ENCODE measurements at places on chromosomes 11 and 22. TPM values are rescaled to one million over a fixed set of nuclear protein-coding genes. Genes with fewer than 3 reads are reported as not detected.

AIFM3 gene
- total RNA-seq = 1.0 TPM

DNA sequence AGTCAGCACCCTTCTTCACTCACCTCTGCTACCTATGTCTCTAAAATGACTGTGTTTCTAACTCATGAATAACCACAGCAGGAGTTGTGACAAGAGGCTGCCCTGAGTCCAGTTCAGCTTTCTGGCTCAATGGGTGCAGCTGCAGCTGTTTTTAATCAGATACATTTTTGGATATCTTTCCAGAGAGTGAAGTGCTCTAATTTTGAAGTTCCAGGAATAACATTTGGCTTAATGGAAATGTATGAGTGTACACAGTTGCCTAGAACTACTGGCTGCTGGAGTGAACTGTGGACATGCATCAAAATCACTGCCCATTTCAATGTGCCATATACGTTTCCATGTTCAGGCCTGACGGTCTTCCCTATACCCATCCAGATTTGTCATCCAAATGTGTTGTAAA lies 769.5 kb upstream of the ANO3 start:
- no peak for DNase-seq

OR51B5 gene
- not detected for total RNA-seq

- no peak for DNase-seq
These were observed 18.4 kb downstream of the DEUP1 start for GRCh38 chr11:93348930-93349329.

DNA sequence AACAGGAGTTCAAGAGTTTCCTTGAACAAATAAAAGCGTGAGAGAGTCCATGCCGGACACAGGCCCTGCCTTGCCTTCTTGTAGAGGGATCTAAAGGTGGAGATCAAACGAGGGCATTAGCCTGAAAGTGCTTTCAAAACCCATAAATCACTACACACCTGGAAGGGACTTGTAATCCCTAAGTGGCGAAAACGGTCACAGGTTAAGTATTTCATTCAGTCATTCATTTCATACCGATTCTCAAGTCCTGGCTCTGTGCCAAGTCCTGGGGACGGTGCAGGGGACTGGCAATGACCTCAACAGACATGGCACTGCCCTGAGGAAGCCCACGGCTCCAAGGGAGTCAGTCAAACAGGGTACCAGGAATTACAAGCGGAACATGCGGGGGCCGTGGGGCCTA lies 26.6 kb downstream of the ELFN2 start:
- DNase-seq = no peak

DNA sequence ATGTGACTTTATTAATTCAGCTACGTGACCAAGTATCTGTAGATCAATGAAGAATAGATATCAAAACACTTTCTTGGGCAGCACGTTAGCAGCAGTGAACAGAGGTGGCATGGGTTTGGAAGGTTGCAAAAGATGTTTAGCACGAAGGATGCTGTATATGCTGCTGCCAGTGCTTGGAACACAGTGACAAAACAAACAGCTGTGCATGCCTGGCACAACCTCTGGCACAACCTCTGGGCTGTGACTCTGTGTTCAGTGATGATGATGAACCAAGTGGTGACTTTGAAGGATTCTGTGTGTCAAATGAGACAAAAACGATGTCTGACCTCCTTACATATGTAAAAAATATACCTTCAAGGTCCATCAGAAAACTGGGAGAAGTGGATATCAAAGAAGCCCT lies 104.7 kb downstream of the TBC1D22A start:
- no peak for DNase-seq

C22orf31 gene
- total RNA-seq = not detected

DNA sequence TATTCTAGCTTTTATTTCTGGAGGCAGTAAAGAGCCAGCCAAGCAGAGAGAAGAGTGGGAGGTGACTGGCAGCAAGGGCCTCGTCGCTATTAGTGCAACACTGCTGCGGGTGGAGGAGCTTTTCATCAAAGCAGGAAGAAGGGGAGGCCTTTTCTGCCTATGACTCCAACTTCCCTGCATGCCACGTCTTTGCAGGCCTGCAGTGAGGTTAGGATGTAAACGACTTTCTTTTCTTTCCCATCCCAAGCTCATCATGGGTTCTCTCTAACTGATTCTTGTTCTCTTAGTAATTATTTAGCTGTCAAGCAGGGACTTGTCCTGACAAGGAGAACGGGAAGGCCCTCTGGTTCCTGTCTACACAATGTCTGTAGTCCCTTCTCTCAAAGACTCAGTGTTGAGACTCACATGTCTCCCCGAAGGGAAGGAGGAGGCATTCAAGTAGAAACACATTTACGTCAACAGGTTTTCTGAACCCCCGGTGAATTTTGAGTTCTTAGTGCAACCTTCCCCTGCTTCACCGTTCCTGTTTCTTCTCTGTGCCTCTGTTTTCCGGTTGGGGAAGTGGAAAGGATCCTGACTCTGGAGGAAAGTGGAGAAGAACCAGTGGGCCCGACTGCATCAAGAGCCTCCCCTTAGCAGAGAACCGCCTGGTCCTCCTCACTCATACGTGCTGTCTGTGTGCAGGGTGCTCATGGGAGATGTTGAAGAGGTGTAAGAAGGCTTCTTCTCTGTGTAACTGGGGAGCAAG lies 56.9 kb downstream of the PACS1 start:
- peak; percentile 80 for DNase-seq

DNA sequence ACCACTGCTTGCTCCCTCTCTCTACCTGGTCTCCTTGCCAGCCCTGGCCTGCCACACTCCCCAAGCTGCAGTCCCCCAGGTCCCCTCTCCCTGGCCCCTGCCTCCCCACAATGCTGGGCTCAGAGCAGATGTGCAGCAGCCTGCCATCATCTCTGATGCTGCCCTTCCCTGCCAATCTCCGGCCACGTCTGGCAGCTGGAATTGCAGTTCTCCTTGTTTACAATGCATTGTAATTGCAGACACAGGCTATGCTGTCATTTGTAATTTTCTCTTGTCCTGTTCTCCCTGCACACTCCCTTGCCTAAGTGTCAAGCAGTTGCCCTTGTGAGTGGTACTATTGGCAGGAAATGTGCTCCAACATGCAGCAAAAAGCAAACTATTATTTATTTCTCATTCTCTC lies 222.3 kb downstream of the NTM start:
- DNase-seq = no peak

GPR83 gene
- total RNA-seq = 0.09 TPM

DNA sequence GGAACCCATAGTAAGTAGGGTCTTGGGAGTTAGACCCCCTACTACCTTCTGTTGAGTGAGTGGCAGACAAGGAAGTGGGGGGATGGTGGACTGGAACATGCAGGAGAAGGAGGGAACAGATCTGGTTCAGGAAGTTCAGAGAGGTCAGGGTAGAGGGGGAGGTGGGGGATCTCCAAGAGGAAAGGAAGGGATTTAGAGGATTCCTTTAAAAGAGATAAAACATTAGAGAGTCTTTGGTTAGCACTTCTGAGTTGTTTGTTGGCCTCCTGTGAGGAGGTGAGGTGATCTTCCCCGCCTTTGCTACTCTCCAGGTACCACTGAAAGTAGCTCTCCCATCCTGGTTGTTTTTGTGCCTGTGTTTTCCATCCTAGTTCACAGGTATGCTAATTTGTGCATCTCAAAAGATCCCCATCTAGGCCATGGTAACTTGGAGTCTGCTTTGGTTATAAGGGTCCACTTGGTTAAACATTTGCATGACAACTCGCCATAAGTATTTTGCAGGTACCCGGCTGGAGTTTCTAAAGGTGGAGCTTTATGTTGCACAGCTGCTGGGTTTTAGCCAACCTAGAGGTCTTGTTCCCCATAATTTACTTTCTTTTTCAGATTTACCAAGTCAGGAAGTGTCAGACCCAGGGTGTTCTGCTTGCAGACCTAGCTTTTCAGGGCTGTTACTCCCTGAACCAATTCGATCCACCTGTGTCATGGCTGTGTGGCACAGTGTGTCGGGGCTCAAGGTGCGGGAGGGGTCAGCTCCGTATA lies 79.3 kb upstream of the SORL1 start:
- peak; percentile 32 for DNase-seq

GRCh38 chr22:41620589-41621098 lies at the start of gene DESI1:
TSS of gene DESI1 (minus strand) at chr22:41621043. CDS start at chr22:41620839, 204 bp downstream.
- DNase-seq = no peak

- DNase-seq = no peak
These were observed 44.4 kb downstream of the CHRDL2 start for GRCh38 chr11:74686792-74687191.

DNA sequence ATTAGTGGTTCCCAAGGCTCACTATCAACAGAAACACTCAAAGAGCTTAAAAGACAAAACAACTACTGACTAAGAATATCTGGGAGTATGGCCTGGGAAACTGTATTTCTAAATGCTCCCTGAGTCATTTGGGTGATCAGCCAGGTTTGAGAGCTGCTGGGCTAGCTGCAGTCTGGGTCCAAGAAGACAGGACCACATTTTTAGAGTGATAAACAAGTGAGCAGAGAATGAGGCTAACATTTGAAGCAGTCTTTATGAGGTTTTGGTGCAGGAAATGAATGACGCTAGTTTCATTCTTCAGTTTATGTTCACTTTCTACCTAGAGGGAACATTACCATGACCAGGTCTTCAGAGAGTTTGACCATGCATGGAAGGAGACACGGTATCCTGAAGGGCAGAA lies 97.7 kb downstream of the TEAD1 start:
- DNase-seq = no peak

DNA sequence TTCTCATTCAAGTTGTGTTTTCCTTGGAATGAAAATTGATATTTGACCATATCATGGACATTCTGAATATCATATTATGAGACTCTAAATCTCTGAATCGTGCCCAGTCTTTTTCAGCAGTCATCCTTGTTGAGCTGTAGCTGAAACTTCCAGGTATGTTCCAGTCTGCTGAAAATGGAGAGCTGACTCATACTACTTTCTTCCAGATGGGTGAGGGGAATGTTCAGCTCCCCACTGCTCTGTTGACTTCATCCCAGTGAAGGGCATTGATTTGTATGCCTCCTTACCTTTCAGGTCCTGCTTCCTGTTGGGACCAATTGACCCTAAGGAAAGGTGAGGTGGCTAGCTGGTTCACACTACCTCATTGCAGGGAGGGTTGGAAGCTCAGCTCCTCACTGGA lies 3.5 kb downstream of the OR5P2 start:
- DNase-seq = no peak

- no peak for DNase-seq
These were observed 5.7 kb downstream of the PDGFB start for GRCh38 chr22:39238966-39239505.

CSNK1E gene
- 100 TPM for total RNA-seq

DNA sequence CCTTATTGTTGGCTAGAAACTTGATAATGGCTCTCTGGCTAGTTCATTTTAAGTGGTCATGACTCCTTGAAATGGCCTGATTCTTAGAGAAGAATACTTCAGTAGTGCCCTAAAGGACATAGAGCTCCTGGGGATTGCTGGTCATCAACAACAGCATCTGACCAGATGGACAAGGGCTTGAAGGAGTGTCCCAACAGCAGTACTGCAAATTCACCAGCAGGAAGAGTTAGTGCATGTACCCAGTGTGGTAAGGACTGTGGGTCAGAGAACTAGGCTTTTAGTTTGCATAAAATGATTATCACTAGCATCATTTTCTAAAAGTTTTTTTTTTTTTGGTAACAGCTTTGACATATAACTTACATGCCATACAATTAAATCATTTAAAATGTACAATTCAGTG lies 39.5 kb upstream of the CUL5 start:
- no peak for DNase-seq

DNA sequence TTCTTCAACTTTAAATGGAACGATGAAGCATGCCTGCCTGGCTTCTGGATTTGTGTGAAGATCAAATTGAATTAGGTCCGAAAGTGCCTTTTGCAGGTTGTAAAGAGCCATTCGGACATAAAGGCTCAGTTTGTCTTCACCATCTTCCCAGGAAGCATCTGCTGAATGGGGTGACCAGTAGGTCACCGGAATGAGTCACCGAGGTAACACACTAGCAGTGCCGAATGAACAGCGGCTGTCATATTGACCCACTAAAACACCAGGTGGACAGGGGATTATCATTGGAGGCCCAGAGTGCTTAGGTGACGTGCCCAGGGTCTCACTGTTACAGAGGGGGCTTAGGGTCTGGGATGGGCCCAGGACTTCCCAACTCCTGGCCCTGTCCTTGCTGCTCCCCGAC lies 43.1 kb upstream of the MYH9 start:
- DNase-seq = no peak

DNA sequence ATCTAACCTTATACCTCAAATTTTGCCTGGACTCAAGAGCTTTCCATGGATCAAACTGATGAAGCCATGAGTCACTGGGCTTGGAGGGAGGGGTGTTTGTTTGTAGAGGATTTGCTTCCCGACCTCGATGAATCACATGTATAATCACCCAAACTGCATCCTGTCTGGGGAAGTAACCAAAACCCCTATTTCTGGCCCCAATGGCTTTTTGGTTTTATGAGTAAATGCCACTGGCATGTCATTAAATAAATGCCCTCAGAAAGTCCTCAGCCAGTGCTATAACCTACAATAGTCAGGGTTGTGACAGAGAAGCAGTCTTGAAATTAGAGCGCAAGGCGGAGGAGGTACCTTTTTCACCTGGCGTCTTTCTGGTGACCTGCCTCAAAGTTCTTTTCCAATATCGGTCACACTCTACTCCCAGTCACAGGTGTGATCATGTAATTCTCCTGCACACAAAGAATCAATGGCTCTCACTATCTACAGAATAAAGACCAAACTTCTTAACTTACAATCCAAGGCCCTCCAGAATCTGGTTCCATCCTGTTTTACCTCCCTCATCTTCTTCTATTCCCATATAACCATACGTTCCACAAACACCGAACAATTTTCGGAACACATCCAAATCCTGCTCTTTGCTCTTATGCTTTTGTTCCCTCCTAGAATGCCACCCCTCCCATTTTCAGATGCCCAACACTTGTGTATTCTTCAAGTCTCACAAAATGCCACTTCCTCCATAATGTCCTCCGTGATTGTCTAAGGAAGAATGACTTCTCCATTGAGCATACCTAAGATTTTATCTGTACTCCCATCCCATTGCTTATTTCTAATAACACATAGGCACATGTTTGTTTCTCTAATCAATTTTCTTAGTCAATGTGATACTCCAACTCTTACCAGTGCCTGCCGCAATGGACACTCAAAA lies 81.3 kb upstream of the BLID start:
- DNase-seq = no peak

CD248 gene
- total RNA-seq = 0.12 TPM

FLRT1 gene
- total RNA-seq = not detected

GRM5 gene
- not detected for total RNA-seq

UBQLNL gene
- total RNA-seq = 0.50 TPM

GRCh38 chr11:24155792-24156191 lies 341.1 kb upstream of the LUZP2 start:
- no peak for DNase-seq

DNA sequence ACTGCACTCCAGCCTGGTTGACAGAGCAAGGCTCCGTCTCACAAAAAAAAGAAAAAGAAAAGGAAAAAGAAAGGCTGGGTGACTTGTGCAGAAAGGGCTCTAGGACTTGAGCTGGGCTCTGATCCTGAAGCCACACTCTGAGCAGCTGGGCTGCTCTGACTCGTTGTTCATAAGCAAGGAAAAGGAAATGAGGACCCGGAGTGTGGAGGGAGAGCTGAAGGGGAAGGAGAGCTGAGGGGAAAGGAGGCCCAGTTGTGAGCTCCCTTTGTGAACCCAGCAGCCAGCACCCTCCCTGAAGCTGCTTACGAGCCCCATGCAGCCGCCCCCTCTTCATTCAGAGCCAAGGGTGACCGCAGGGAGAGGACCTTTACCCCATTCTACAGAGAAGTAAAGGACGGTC lies 12.3 kb upstream of the SH3BP1 start:
- DNase-seq = no peak

JHY gene
- total RNA-seq = 5.4 TPM

WT1 gene
- not detected for total RNA-seq

FERMT3 gene
- total RNA-seq = 152 TPM
